ENCODE measurements at places on chromosomes 6 and 20. TPM values are rescaled to one million over a fixed set of nuclear protein-coding genes. Genes with fewer than 3 reads are reported as not detected.

GRCh38 chr20:48463916-48464315 is 363.9 kb downstream of the PREX1 start:
- H3K27me3 ChIP-seq, result peaks cover 10% of the 10 kb centered on the region
- no peak overlapping the region for H3K27ac ChIP-seq
- H3K4me1 ChIP-seq, result peaks cover 5% of the 10 kb centered on the region
- DNase-seq, result no peak

ZNF76 gene
- 66.0 TPM for total RNA-seq

DNA sequence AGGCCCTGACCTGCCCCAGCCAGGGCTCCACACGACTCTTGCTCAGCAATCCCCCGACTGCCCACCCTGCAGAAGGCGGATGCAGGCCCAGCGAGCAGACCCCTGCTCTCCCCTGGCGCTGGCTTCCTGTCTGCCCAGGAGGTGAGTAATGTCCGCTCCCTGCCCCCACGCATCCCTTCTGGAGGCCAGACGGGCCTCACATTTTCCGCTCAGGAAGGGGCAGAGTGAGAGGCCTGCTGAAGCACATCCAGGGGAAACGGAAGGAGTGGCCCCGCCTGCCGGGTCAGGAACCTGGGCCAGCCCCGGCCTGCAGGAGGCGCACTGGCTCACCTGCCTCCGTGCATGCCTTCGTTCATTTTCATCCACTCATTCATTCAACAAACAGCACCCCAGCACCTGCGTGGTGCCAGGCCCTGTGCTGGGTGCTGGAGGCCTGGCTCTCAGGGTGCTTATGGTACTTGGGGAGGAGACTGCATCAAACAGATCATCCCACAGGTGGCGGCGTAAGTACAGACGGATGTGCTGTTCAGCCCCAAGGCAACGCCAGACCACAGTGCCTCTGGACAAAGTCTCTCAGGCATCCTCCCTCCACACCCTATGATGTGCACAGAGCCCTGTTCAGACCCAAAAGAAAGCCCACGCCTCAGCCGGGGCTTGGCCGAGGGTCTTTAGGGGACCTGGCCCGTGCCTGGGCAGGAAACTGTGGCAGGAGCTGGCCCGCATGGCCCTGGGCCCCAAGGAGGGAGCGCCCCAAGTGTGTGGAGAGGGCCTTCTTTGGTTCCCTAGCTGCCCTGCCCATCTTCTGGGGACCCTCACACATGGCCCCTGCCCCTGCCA is 112.1 kb downstream of the ASXL1 start:
- no peaks in the 10 kb centered on the region for H3K27me3 ChIP-seq
- no peaks in the 10 kb centered on the region for H3K4me1 ChIP-seq
- no peak overlapping the region for H3K4me3 ChIP-seq
- DNase-seq, result no peak

EYA2 gene
- total RNA-seq, result not detected

DNA sequence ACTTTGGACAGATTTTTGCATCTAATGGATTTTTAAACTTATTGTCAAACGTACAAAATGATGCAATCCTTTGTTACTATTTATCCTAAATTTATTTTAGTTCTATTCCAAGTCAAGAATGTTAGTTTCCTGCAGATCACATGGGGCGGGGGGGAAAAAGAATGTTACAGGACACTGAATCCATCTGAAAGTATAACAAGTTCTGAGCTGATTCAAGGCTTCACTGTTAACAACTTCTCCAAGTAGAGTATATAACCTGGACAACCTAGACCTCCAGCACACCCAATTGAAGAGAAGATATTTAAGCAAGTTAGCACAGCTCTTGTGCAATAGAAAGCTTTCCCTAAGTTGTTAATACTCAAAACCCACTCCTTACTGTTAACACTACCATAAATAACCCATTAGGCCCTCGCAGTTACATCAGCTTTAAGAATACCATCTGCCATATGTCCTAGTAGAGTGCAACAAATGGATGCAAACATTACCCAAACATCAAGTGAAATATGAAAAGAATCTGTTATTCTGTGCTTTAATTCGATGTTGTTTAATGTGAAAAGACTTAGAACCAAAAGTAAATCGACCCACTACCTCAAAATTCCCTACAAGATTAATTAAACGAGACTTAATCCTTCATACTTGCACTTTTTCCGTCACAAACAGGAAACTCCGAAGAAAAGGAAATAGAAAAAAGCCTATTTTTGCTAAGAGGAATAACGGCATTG is 1.3 kb downstream of the SEC63 start:
- peaks cover 18% of the 10 kb centered on the region for H3K4me1 ChIP-seq
- no peak for DNase-seq

DNA sequence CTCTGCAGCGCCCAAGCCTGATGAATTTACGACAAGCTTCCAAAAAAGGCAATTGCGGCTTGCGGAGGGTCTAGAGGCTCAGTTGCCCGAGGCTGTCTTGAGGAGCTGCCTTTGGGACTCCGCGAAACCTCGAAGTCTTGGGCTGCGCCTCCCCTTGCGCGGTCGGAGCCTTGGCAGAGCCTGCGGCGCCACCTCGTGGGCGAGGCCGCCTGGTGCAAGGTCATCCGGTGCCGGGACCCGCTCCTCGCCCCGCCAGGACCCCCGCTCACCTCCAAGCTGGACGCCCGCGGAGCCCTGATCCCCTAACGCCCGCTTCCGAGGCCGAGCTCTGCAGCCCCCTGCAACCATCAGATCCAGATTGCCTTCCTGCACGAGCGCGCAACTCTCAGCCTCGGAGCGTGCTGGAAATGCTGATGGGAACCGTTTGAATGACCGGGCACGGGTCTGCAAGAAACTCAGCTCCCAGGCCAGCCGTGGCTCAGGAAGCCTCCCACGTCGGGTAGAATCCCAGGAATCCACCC is 14.9 kb upstream of the FAM210B start:
- no peaks in the 10 kb centered on the region for H3K36me3 ChIP-seq
- no peak overlapping the region for H3K4me3 ChIP-seq
- peak; percentile 70 for DNase-seq
- peaks cover 71% of the 10 kb centered on the region for H3K27me3 ChIP-seq
- no peak overlapping the region for H3K27ac ChIP-seq

- no peaks in the 10 kb centered on the region for H3K4me1 ChIP-seq
- no peaks in the 10 kb centered on the region for H3K27me3 ChIP-seq
- no peak overlapping the region for H3K4me3 ChIP-seq
Measured at GRCh38 chr6:168073937-168074730, 4.9 kb downstream of the FRMD1 start.

SPEF1 gene
- total RNA-seq, result not detected

SRMS gene
- not detected for total RNA-seq

DNA sequence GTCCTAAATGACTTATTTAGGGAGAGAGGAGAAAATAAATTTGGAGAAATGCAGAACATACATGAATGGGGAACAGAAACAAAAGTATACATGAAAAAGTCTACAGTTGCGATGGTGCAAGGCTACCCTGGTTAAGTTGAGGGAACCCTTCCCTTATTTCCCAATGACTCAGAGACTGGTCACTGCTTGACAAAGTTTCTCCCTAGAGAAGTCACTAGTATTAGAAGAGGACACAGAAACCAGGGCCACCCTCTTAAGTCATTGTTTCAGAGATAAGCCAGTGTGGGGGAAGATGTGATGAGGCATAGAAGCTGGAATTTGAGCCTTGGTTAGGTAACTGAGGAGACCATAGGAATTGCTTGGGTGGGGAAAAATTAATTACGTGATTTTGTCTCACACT is 24.4 kb upstream of the EDN1 start:
- peaks cover 13% of the 10 kb centered on the region for H3K4me1 ChIP-seq
- peaks cover 3% of the 10 kb centered on the region for H3K36me3 ChIP-seq
- H3K27ac ChIP-seq, result no peak overlapping the region
- DNase-seq, result no peak
- H3K4me3 ChIP-seq, result no peak overlapping the region

UBE2C gene
- total RNA-seq, result 154 TPM

- H3K27me3 ChIP-seq, result peaks cover 6% of the 10 kb centered on the region
- H3K27ac ChIP-seq, result no peak overlapping the region
- H3K4me3 ChIP-seq, result no peak overlapping the region
- H3K4me1 ChIP-seq, result peaks cover 2% of the 10 kb centered on the region
- DNase-seq, result no peak
- H3K36me3 ChIP-seq, result no peaks in the 10 kb centered on the region
Measured at GRCh38 chr6:110352563-110353262, 5.4 kb downstream of the METTL24 start.

DNA sequence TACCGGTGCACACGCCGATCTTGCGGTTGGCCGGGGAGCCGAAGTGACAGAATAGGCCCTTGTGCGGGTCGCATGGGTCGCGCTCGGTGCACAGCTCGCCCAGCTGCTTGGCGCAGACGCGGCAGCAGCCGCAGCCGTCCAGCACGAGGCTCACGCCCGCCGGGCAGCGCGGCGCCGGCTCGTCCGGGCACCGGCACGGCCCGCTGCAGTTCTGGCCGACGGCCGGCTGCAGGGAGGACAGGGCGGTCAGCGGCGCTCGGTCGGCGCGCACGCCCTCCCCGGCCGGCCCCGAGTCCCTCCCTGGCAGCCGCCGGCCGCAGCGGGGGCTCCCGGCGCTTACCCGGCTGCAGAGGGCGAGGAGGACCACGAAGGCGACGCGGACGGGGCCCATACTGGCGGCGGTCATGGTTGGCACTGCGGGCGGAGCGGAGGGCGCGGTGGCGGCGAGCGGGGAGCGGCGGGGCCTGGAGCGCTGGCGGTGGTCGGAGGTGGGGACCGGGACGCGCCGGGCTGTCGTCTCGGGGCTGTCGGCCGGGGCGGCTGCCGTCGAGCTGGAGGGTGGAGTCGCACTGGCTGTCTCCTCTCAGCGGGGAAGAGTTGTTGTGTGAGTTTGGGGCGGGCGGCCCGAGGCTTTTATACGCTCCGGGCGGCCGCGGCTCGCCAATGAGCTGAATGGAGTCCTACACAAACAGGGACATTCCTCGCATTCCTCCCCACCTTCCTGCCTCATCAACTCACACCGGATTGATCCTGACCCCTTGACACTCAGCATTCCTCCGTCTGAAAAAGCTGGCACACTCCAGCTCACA is at the start of gene CCN2:
CCN2 (minus strand) TSS at position 606 of the 809 bp plus-strand sequence; CDS start at position 406, 200 bp downstream.
- H3K4me3 ChIP-seq, result peak within 1 kb of the TSS; percentile 85
- no peak within 1 kb of the TSS for H3K27ac ChIP-seq
- peaks cover 72% of the 10 kb centered on the region for H3K27me3 ChIP-seq

GRCh38 chr6:95364016-95364604 is 213.2 kb upstream of the MANEA start:
- no peaks in the 10 kb centered on the region for H3K27me3 ChIP-seq
- no peak overlapping the region for H3K27ac ChIP-seq
- no peaks in the 10 kb centered on the region for H3K4me1 ChIP-seq
- no peak for DNase-seq

GRCh38 chr6:169092375-169092774 is 161.3 kb downstream of the THBS2 start:
- no peak for DNase-seq
- no peak overlapping the region for H3K4me3 ChIP-seq
- H3K27ac ChIP-seq, result no peak overlapping the region
- peaks cover 2% of the 10 kb centered on the region for H3K36me3 ChIP-seq
- H3K27me3 ChIP-seq, result no peaks in the 10 kb centered on the region

RMND1 gene
- 20.6 TPM for total RNA-seq

GRCh38 chr20:60191014-60191413 is 232.8 kb downstream of the CDH26 start:
- no peak overlapping the region for H3K27ac ChIP-seq
- no peak overlapping the region for H3K4me3 ChIP-seq
- H3K27me3 ChIP-seq, result peaks cover 9% of the 10 kb centered on the region
- H3K4me1 ChIP-seq, result peaks cover 1% of the 10 kb centered on the region
- no peaks in the 10 kb centered on the region for H3K36me3 ChIP-seq

ABHD16B gene
- total RNA-seq, result not detected

DNA sequence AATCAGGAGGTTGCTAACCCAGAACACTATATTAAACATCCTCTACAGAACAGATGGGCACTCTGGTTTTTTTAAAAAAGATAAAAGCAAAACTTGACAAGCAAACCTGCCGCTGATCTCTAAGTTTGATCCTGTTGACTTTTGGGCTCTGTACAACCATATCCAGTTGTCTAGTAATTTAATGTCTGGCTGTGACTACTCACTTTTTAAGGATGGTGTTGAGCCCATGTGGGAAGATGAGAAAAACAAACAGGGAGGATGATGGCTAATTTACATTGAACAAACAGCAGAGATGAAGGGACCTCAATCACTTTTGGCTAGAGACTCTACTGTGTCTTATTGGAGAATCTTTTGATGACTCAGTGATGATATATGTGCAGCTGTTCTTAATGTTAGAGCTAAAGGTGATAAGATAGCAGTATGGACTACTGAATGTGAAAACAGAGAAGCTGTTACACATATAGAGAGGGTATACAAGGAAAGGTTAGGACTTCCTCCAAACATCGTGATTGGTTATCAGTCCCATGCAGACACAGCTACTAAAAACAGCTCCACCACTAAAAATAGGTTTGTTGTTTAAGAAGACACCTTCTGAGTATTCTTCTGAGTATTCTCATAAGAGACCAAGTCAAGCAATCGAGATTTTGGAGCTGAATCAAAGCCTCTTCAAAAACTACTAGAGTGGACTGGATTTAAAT is 201.2 kb upstream of the SHLD1 start:
- no peak overlapping the region for H3K4me3 ChIP-seq
- DNase-seq, result no peak
- H3K36me3 ChIP-seq, result peaks cover 25% of the 10 kb centered on the region
- no peaks in the 10 kb centered on the region for H3K27me3 ChIP-seq
- peak overlapping the region; percentile 38 for H3K27ac ChIP-seq
- H3K4me1 ChIP-seq, result peaks cover 9% of the 10 kb centered on the region

GRCh38 chr6:158575550-158575949 is 15.7 kb downstream of the TMEM181 start:
- H3K27ac ChIP-seq, result no peak overlapping the region
- no peaks in the 10 kb centered on the region for H3K27me3 ChIP-seq
- H3K4me1 ChIP-seq, result peaks cover 22% of the 10 kb centered on the region
- DNase-seq, result no peak
- H3K4me3 ChIP-seq, result no peak overlapping the region
- H3K36me3 ChIP-seq, result peaks cover 48% of the 10 kb centered on the region

- peaks cover 2% of the 10 kb centered on the region for H3K27me3 ChIP-seq
- no peaks in the 10 kb centered on the region for H3K36me3 ChIP-seq
- no peak for DNase-seq
- peaks cover 5% of the 10 kb centered on the region for H3K4me1 ChIP-seq
- H3K4me3 ChIP-seq, result no peak overlapping the region
Measured at GRCh38 chr6:138468320-138469015, 30.8 kb downstream of the NHSL1 start.

ELOVL4 gene
- total RNA-seq, result 0.78 TPM

GRCh38 chr6:45619994-45620471 is 242.3 kb upstream of the SUPT3H start:
- H3K36me3 ChIP-seq, result no peaks in the 10 kb centered on the region
- no peak for DNase-seq
- no peak overlapping the region for H3K4me3 ChIP-seq
- peak overlapping the region; percentile 17 for H3K27ac ChIP-seq

PRRC2A gene
- total RNA-seq, result 278 TPM

DNA sequence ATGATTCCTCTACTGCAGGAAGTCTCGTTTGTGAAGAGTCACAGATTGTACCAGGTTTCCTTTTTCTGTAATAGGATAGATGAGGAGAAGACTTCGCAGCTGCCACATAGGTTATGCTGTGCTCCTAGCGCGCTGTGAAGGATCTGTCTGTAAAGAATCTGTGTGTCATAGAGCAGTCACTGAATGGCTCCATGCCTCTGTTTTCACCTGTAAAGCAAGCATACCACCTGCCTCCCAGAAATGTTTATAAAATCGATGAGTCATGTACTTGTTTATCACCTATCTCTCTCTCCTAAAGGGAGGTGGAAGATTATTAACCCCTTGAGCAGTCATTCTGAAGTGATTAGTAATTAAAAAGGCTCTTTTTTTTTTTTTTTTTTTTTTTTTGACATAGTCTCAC is 86.6 kb downstream of the TFAP2B start:
- no peaks in the 10 kb centered on the region for H3K36me3 ChIP-seq
- H3K27ac ChIP-seq, result no peak overlapping the region
- no peaks in the 10 kb centered on the region for H3K27me3 ChIP-seq
- no peak overlapping the region for H3K4me3 ChIP-seq
- no peak for DNase-seq
- H3K4me1 ChIP-seq, result no peaks in the 10 kb centered on the region

All from activated naive CD8-positive, alpha-beta T cell treated with anti-CD3 and anti-CD28 coated beads, Interleukin-2, amount 10 ng/mL, durations not matched to agents 7 days and 5 days (primary cell).